ENCODE measurements at places on chromosomes 3 and 15.

DNA sequence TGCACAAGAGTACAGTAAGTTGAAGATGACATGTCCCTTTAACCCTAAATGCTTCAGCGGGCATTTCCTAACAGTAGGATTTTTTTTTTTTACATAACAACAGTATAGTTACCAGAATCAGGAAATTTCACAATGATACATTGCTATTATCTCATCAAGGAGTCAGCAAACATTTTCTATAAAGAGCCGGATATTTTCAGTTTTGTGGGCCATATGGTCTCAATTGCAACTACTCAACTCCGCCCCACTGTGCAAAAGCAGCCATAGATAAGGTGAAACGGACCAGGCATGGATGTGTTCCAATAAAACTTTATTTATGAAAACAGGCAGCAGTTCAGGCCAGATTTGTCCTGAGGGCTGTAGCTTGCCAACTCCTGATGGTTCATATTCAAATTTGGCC is 130.6 kb downstream of the SMAD6 start:
- DNase-seq, result no peak

GRCh38 chr15:71278989-71279756 is 163.9 kb downstream of the THSD4 start:
- peak; percentile 98 for DNase-seq

DNA sequence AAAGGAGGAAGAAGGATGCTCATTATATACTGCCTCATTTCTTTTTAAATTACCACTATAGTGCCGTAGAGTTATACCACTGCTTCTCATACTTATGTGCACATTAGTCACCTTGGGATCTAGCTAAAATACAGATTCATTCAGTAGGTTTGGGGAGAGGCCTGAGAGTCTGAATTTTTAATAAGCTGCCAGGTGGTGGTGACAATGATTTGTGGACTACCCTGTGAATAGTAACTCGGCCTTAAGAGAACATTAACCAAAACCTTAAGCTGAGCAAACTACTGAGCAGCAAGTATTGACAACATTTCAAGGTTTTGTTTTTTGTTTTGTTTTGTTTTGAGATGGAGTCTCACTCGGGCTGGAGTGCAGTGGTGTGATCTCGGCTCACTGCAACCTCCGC is 19.8 kb downstream of the UBA5 start:
- no peak for DNase-seq

- no peak for DNase-seq
Observed at GRCh38 chr3:87145553-87145952, 81.6 kb upstream of the CHMP2B start.

DNA sequence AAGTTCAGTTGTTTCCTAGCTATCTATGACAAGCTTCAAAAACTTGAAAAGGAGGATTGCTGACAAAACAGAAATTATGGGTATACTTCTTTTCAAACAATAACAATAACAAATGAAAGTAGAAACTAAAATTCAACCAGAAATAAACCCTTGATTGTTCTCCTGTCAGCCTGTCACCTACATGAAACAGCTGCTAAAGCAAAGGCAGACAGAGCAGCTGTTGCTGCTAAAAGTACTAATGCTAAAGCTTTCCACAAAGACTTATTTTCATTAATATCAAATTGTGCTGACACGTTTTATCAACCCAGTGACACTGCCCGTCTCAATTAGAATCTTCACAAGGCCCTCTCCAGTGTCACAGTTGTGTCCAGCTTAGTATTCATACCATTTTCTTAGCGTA is 533.2 kb upstream of the GBE1 start:
- DNase-seq, result peak; percentile 5

GRCh38 chr15:78414621-78415250 is 23.3 kb upstream of the IREB2 start:
- DNase-seq, result no peak

- DNase-seq, result no peak
Observed at GRCh38 chr15:71568227-71568626, 242.1 kb upstream of the NR2E3 start.

GRCh38 chr15:63041974-63042876 is at the start of gene TPM1:
TPM1 (plus strand) TSS chr15:63042747; CDS start chr15:63042830, 83 bp downstream.
- no peak for DNase-seq

GRCh38 chr15:43219929-43220928 is 589 bp downstream of the EPB42 start:
- no peak for DNase-seq

DNA sequence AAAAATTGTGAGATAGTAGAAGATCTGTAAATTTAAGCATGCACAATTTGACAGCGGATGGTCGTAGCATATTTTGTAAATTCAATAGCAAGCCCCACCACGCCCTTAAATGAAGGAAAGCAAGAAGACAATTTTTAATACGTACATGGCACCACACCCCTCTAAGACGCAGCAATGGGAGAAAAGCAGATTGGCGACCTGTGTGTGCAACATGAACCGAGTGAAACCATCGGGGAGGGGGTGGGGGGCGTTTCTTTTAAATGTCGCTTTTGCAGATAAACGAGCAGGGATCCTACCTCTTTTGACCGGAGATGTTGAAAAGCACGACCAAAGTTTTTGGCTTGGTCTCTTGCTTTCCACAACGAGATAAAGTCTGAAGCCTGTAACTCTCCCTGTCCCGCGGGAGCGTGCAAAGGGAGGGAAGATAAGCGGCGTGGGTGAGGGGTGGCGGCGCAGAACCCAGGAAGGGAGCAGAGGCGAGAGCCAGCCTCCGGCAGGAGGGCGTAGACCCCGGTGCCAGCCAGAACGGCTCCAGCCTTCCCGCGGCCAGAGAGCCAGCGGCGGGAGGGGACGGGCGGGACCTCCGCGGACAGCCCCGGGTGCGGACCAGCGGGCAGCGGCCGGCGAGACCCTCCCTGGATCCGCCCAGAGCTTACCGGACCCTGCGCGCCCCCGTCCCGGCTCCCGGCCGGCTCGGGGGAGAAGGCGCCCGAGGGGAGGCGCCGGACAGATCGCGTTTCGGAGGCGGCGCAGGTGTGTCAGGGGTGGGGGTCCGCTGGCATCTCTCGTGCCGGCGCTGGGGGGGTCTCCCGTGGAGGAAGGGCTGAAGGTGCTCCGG is at the start of gene CHL1:
CHL1 (plus strand) TSS at position 453 of the 838 bp plus-strand sequence. CDS start 123,014 bp downstream, outside the sequence.
- DNase-seq, result no peak

- DNase-seq, result no peak
Observed at GRCh38 chr3:39202094-39202493, 9.7 kb upstream of the XIRP1 start.

- DNase-seq, result no peak
Observed at GRCh38 chr3:189726277-189726676, 95.1 kb downstream of the TP63 start.

DNA sequence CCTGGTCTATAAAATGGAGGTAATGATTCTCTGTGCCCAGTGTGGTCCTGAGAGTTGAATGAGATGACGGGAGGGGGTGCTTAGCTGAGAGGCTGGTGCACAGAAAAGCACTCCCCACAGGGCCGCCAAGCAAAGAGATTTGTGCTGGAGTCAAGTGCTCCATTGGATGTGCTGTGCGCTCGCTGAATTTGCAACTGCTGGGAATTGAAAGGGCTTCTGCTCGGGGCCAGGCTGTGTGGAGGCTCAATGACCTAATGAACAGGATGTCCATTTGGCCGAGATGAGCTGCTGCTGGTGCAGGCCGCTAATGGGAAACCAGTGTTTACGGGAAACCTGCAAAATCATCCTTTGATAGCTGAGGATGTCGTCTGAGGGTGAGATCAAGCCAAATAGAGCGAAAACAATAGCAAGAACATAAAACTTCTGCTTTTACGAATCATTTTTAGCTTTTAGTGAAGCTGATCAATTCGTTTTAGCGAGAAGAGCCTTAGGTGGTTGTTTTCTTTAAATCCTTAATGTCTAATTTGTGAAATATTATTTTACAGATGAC is 211.7 kb downstream of the GABRG3 start:
- DNase-seq, result no peak

- DNase-seq, result no peak
Observed at GRCh38 chr3:44111482-44111881, 130.2 kb upstream of the TOPAZ1 start.

- DNase-seq, result peak; percentile 35
Observed at GRCh38 chr15:41894791-41895463, 1.1 kb upstream of the SPTBN5 start.

- no peak for DNase-seq
Observed at GRCh38 chr3:140094487-140094886, 159.5 kb downstream of the CLSTN2 start.

GRCh38 chr3:114218578-114219185 is 18.7 kb downstream of the ZNF80 start:
- no peak for DNase-seq

DNA sequence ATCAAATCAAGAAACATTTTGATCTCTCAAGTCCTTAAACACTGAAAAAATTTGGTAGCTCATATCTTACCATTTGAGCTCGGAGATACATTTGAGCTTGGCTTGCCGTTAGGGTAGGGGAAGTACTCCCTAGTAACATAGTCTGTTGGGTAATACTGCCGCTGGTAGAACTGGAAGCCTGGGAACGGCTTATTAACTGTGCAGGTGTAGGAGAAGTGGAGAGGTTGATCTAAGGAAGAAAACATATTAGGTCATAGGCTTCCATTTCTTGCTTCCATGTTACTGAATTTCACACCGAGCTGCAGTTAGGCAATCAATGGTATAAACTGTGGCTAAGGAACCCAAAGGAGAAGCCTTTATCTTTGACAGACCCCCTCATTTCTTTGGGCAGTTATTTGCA is 32.5 kb downstream of the PHC3 start:
- DNase-seq, result no peak

DNA sequence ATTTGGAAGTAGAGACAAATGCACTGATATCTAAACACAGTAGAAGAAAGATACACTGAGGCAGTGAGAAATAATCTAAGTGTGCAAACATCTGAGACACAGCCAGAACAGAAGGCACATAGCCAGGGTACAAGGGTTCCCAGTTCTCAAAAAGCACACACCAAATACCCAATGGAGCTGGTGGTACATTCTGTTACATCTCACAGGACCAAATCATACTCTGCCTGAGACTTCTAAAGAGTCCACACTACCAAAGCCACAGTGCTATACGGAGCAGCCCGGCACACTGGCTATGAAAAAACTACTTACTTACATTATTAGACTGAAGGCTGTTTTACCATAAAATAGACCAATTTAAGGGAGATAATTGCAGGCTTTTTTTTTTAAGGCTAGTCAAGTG is 19.3 kb downstream of the CLPX start:
- no peak for DNase-seq

- no peak for DNase-seq
Observed at GRCh38 chr3:13879946-13880810, at the start of gene WNT7A. WNT7A (minus strand) TSS chr3:13880071; CDS start chr3:13879816, 255 bp downstream.

DNA sequence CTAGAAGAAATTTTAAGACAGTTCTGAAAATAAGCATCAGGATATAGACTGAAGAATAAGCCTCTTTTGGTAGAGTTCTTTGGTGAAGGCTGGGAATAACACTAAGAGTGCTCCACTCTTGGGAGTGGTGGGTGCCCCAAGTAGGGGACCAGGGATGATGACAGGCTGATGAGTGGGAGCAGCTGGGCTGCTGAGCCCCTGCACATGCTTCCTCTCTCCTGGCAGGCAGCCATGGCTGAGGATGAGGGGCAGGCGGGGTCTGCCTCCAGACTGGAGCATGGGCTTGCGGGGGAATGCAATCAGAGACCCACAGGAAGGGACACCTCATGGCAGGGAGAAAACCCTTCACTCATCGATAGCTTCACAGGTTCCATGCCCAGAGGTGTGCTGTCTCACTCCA is 72.6 kb upstream of the RORA start:
- DNase-seq, result no peak

DNA sequence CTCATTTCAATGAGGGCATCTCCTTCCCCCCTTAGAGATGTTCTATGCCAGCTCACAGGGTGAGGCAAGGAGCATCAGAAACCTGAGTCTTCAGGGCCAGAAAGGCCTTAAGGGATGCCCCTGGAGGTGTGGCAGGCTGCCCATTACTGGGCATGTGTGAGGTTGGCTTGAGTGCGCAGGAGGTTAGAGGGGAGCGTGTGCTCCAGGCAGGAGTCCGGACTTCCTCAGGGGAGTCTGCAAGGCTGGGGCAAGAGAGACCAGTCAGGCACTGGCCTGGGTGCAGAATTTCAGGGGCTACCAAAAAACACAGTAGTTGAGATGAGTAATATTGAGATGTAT is 1.9 kb downstream of the LOXL1 start:
- no peak for DNase-seq

GRCh38 chr3:184816614-184817013 is 4.6 kb downstream of the VPS8 start:
- DNase-seq, result peak; percentile 26

GRCh38 chr3:83601704-83602103 is 1357.1 kb upstream of the CADM2 start:
- DNase-seq, result no peak

GRCh38 chr15:58923696-58924300 is 9.7 kb downstream of the SLTM start:
- no peak for DNase-seq

DNA sequence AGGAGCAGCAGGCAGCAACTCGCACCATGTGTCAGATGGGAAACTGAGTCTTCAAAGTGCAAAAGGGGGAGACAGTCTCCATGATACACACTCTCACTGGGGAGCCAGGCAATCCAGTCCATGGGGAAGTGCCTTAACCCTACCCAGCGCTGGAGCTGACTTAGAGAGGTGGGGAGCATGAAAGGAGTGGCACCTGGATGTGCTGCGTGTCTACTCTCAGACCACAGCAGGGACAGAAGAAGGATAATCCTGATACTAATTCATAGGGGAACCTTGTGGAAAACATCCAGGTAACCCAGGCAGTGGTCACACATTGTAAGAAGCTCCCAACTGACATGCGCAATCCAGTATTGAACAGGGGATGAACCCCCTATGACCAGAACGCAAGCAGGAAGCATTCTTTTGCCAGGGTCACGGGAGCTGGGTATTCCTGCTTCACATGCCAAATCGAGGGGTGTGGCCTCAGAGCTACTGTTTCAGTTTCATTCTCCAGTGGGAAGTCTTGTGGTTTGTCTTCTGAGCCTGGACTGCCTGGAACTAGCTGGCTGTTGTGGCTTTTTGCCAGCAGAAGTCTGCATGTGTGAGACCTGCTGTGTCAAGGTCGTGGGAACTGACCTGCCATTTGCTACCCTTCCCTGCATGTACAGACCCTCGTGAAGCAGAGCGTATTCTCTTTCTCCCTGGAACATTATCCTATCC is 367.6 kb upstream of the NDN start:
- DNase-seq, result no peak

DNA sequence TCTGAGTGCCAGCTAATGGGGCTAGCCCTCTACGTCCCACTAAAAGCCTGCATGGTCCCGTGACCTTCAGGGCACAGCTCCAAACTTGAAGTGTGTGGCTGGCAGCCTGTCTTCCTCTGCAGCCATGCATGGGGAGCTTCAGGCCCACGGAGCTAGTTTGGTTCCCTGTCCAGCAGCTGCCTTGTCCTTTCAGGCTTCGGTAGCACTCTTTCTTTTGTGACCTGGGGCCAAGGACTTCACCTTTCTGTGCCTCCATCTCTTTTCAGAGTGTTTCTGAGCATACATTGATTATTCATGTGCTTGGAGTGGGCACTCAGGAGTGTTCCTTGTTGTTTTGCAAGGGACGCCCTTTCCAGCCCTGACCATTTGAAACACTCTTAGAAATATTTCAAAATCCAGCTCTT is 155.2 kb downstream of the DNAJB8 start:
- DNase-seq, result no peak

- DNase-seq, result no peak
Observed at GRCh38 chr3:20701641-20702040, 515.6 kb upstream of the SGO1 start.

- no peak for DNase-seq
Observed at GRCh38 chr3:2684046-2684445, 426.1 kb downstream of the IL5RA start.

GRCh38 chr15:27062951-27063350 is 92.0 kb downstream of the GABRG3 start:
- DNase-seq, result no peak

GRCh38 chr3:149473357-149474249 is 894 bp upstream of the TM4SF4 start:
- peak; percentile 66 for DNase-seq

- peak; percentile 60 for DNase-seq
Observed at GRCh38 chr3:174330303-174330702, 528.8 kb upstream of the NAALADL2 start.
